ENCODE measurements at places on chromosomes 12 and 14.

- no peak for DNase-seq
These were observed 45.4 kb downstream of the JAG2 start for GRCh38 chr14:105123064-105123665.

GRCh38 chr14:70785556-70785955 lies 23.8 kb downstream of the MAP3K9 start:
- DNase-seq = no peak

GRCh38 chr14:95515596-95516552 lies 576 bp downstream of the SYNE3 start:
- DNase-seq = peak; percentile 85

GRCh38 chr12:162467-163307 lies 51.3 kb downstream of the SLC6A12 start:
- no peak for DNase-seq

GRCh38 chr12:26119391-26119989 lies 5.3 kb downstream of the BHLHE41 start:
- DNase-seq = no peak

DNA sequence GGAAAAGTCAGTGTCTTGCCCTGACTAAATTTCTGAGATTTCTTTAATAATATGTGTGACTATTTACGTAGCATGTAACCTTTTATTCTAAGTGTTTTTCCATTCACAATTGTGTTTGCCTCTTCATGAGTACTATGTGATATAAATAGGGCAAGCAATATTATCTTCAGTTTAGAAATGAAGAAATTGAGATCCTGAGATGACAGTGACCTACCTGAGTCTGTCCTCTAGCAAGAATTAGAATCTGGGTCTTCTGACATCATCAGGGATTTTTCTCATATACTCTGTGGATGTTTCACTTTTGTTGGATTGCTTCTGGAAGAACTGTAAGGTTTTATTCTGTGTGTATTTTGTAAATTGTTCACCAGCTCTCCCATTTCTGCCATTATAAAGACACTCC lies 35.0 kb downstream of the TMTC2 start:
- DNase-seq = no peak

- no peak for DNase-seq
These were observed 369.2 kb upstream of the PDE3A start for GRCh38 chr12:19998961-19999804.

- DNase-seq = no peak
These were observed 49.8 kb downstream of the PTGER2 start for GRCh38 chr14:52363961-52364360.

- DNase-seq = no peak
These were observed 50.5 kb downstream of the ADIPOR2 start for GRCh38 chr12:1741154-1741949.

- no peak for DNase-seq
These were observed 68.8 kb downstream of the CD163L1 start for GRCh38 chr12:7375145-7375543.

GRCh38 chr12:40016980-40017379 lies 88.9 kb downstream of the SLC2A13 start:
- no peak for DNase-seq

DNA sequence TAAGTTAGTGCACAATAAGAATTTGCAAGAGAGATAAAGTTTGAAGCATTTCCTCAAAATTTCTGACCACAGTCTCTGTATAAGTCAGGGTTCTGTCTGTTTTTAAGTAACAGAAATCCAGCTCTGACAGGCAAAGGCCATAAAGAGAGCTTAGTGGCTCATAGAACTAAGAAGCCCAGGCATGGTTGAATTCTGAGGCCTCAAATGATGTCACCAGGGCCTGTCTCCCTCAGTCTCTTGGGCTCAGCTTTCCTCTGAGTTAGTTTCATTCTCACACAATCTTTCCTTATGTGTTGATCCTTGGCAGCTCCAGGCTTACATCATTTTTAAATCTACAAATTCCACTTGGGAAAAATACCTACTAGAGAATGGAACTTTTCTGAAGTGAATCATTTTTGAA lies 173.4 kb upstream of the ATP2B1 start:
- DNase-seq = no peak

- DNase-seq = no peak
These were observed 202.4 kb downstream of the ITPR2 start for GRCh38 chr12:26630546-26631027.

- DNase-seq = no peak
These were observed 311.0 kb upstream of the RGS6 start for GRCh38 chr14:71621276-71621675.

Data from activated T-cell treated with anti-CD3 and anti-CD28 coated beads for 48 hours (primary cell).